ENCODE measurements at places on chromosomes 16 and 17.

DNA sequence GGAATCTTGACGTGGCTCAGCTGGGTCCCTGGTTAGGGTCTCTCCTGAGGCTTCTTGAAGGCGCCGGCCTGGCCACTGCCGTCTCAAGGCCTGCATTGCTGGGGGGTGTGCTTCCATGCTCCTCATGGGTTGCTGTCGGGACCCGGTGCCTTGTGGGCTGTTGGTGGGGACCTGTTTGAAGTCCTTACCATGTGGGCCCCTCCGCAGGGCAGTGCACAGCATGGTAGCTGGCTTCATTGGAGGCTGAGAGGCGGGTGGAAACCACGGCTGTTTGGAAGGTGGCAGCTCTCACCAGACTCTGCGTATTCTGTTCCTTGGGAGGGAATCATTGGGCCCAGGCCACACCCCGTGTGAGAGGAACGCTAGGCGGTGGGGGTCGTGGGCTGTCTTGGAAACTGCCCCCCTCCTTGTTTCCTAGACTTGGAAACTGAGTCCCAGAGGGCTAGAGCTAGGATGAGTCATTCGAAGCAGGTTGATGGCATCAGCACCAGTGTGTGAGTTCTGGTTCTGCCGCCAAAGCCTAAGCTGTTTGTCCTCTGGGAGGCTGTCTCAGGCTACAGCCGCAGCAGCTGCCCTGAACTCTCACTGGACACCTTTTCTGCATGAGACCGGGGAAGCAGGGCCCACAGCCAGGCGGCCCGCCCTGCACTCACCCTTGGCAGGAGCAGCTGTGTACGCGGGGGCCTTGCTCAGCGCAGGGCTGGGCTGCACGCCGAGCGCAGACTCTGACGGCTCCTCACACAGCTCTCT, 35.2 kb downstream of the ZNF750 start:
- DNase-seq = no peak

- no peak for DNase-seq
Observed at GRCh38 chr16:75506574-75506973, 11.3 kb upstream of the CHST6 start.

DNA sequence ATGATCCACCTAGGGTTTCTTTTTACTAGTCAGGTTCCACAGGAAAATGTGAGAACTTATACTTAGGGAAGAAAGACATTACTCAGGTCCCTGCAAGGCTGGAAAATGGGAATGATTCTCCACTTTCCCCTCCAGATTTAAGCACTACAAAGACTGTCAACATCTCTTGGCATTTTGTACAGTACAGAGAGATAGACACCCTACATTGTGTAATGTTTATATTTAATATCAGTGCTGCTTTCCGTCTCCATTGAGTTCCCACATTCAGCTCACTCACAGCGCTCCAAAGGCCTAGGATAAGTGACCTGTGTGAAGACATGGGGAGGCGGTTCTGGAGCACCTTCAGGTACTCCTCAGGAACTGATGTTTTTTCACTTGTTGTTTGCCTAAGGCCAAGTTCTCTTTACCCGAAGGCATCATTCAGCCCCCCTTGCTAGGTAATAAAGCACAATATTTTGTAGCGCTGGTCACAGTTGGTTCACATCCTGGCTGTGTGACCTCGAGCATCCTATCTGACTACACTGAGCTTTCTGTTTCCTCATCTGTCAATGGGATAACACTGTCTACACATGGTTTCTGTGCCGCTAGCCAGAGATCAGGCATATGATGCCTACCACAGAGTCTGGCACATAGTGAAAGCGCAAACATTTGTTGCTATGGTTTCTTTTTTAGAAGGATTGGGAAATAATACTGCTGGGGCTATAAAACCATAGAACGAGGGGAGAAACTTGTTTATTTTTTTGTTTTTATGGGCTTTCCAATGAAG, 226.6 kb downstream of the ZFHX3 start:
- DNase-seq = no peak

GRCh38 chr17:42274812-42275526, 1.2 kb downstream of the STAT5B start:
- no peak for DNase-seq

DNA sequence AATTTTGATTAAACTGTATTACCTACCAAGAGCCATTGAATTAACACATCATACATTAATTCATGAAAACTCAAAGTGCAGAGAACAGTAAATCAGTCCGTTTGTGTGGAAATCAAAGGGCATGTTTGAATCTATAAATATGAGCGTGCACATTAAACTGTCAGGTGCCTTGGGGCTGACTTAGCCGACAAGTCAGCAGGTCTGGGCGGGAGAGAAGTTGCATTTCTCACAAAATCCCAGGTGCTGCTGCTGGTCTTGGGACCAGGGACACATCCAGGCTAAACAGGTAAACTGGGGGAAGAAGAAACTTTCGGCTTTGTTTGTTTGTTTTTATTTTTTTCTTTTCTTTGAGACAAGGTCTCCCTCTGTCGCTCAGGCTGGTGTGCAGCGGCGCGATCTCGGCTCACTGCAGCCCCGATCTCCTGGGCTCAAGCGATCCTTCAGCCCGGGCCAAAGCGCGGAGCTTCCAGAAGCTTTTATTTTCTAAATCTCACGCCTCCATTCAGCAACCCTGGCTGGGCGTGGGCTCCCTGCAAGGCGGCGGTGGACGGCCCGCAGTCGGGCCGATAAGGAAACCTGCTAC, 213.9 kb downstream of the MRTFB start:
- no peak for DNase-seq

- no peak for DNase-seq
Observed at GRCh38 chr16:35574454-35575431, 2115.3 kb downstream of the TP53TG3F start.

- no peak for DNase-seq
Observed at GRCh38 chr16:85335584-85336491, 223.6 kb upstream of the CIBAR2 start.

DNA sequence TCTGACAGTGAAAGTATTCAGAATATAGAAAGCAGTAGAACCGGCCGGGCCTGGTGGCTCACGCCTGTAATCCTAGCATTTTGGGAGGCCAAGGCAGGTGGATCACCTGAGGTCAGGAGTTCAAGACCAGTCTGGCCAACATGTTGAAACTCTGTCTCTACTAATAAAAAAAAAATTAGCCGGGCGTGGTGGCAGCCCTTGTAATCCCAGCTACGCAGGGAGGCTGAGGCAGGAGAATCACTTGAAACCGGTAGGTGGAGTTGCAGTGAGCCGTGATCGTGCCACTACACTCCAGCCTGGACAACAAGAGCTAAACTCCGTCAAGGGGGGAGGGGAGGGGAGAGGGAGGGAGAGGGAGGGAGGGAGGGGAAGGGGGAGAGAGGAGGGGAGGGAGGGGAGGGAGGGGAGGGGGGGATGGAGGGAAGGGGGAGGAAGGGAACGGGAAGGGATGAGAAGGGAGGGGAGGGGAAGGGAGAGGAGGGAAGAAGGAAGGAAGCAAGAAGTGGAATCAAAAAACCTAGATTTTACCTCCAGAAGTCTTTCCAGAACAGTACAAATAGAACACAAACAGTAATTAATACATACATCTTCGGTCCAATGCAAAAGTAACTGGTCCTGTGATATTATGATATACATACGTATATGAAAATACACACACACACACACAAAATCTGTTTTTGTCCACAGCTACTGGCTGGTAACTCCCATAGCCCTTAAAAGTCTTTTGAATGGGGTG, 10.9 kb upstream of the NT5C start:
- no peak for DNase-seq

GRCh38 chr16:48212033-48212432, 32.1 kb upstream of the LONP2 start:
- DNase-seq = no peak

- DNase-seq = no peak
Observed at GRCh38 chr17:60920107-60920506, 242.5 kb downstream of the BCAS3 start.

DNA sequence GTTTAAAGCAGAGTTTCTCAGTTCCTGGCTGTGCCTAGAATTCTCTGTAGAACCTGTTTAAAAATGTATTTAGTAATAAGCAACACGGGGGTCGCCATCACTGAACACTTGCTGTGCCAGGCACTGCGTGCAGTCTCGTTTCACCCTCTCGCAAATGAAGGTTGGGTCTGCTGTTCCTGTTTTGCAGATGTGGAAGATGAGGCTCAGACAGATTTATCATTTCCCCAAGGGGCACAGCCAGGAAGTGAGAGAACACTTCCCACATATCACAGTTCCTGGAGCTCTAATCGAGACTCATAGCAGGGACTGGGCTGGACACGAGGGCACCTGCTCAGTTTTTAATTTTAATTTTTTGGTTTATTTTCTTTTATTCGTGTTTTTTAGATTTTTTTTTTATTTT, 122.7 kb downstream of the ABCC6 start:
- no peak for DNase-seq

DNA sequence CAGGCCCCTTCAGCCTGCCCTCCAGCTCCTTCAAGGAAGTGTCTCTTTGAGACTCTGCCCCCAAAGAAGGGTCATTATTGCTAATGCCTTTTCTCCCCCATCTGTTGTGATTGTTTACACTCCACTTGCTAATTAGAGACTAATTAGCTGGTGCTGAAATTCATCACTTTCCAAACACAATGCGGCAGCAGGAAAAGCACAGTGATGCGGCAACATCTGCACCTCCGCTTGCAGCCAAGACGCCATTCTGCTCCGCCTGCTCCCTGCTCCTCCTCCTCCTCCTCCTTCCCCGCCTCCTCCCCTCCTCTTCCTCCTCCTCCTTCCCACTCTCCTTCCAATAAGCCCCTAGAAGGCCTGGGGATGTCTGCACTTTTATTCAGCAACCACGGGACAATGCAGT, 110.5 kb downstream of the SDK2 start:
- DNase-seq = no peak

DNA sequence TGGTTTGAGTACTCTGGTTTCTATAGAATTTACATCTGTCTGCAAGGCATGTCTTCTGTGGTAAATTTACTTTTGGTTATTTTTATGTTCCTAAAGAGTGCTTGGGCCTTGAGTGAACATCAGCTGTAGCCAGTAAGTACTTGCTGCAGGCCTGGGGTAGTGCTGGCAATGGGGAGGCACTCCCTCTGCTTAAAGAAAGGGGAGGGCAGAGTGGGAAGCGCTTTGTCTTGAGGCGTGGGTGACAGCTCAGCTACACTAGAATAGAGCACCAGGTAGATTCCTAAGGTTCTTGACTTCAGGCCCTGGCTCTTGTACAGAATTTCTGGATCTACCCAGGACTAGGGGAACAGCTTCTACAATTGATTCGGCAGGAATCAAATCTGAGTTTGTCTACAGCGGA, 50.6 kb downstream of the MPHOSPH6 start:
- DNase-seq = no peak

DNA sequence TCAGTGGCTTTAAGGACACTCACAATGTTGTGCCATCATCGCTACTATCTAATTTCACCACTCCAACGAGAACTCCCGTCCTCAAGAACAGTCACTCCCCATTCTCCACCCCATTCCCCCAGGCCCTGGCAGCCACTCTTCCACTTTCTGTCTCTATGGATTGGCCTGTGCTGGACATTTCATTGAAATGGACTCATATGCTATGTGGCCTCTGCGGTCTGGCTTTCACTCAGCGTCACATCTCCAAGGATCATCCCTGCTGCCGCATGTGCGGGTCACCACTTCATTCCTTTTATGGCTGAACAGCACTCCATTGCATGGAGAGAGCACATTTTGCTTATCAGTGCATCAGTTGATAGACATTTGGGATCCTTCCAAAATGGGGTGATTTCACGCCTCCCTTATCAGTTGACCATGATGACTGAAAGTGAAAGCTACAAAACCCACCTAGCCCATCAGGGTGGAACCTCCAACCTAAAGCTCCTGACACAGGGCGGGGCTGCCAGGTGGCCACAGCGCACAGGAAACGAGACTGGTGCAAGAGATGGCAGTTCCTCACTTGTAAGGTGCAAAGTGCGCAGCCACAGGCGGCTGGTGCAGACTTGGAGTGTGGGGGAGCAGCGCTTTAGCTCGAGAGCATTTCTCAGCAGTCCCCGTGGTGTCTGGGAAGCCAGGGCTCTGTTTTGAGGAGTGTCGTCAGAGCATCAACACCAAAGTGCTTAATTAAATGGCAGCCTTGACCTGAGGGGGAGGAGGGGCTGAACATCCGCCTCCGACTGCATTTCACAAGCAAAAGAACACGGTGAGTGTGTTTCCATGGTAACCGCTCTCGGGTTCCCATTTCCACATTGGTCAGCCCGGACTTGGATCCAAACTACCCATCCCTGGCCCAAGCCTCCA, 23.8 kb downstream of the COTL1 start:
- no peak for DNase-seq
